ENCODE measurements at places on chromosomes 7 and 10.

DNA sequence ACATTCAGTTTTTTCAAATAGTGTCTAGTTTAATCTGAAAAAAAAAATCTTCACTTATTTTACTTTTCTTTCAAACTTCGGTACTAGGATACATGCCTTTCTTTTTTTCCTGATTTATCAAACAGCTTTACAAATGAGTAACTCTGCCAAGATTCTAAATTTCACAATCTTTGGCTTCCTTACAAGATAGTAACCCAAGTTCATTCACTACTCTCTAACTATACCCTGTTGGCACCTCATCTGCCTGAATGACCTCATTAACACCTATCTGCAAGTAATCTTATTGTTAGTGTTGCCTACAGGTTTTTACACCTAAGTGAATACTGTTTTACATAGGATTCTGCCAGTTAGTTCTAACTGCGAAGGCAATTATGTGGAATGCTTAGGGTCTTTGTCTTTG lies 159.8 kb downstream of the FOXP2 start:
- no peak overlapping the region for H3K27ac ChIP-seq
- H3K4me1 ChIP-seq: no peaks in the 10 kb centered on the region

- H3K27ac ChIP-seq: no peak overlapping the region
- no peaks in the 10 kb centered on the region for H3K27me3 ChIP-seq
- H3K4me1 ChIP-seq: no peaks in the 10 kb centered on the region
- no peaks in the 10 kb centered on the region for H3K36me3 ChIP-seq
- no peak for DNase-seq
- no peak overlapping the region for H3K4me3 ChIP-seq
Observed at GRCh38 chr7:98727146-98727709, 110.1 kb downstream of the NPTX2 start.

DNA sequence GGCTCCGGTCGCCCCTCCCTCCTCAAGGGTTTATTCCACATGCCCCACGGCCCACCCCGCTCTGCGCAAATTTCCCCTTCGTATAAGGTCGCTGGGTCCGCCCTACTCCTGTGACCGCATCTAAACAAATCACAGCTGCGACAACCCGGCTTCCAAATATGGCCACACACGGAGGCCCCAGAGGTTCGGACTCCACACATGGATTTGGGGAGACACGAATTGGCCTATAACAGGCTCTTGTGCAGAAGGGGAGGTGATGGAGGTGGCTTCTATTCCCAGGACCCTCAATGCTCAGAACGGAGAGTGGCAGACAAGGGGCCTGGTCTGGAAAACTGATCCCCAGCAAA lies 90.1 kb downstream of the FOXL3 start:
- H3K36me3 ChIP-seq: no peaks in the 10 kb centered on the region
- H3K27ac ChIP-seq: no peak overlapping the region
- H3K27me3 ChIP-seq: no peaks in the 10 kb centered on the region

DNA sequence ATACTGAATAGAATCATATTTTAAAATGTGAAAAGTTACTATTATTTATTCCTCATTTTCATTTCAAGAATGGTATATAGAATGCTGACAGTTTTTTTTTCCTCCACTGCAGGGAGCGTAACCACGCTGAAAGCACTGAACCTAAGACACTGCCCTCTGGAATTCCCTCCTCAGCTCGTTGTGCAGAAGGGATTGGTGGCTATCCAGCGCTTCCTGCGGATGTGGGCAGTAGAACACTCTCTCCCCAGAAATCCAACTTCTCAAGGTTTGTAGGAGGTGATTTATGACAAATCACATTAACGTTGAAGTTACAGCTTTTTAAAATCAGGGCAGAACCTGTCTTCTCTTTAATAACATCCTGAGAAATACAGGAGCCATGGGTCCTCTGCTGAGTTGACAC lies 12.4 kb downstream of the LRRC27 start:
- no peaks in the 10 kb centered on the region for H3K27me3 ChIP-seq
- DNase-seq: no peak
- no peak overlapping the region for H3K4me3 ChIP-seq
- no peaks in the 10 kb centered on the region for H3K36me3 ChIP-seq
- H3K4me1 ChIP-seq: no peaks in the 10 kb centered on the region

DNA sequence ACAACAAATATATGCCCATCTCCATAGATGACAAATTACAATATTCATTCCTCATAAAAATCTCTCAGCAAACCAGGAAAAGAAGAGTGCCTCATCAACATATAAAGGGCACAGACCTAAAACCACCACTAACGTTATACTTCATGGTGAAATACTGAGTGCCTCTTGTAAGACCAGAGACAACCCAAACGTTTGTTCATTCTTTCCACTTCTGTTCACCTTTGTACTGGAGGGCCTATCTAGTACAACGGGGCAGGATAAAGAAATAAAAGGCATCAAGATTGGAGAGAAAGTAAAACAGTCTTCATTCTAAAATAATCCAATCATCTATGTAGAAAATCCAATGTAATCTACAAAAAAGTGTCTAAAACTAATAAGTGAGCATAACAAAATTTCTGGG lies 79.1 kb downstream of the LARP4B start:
- H3K27me3 ChIP-seq: no peaks in the 10 kb centered on the region
- DNase-seq: no peak
- H3K4me1 ChIP-seq: peaks cover under 1% of the 10 kb centered on the region
- no peak overlapping the region for H3K4me3 ChIP-seq
- no peak overlapping the region for H3K27ac ChIP-seq

GRCh38 chr10:121260377-121260776 lies 337.9 kb downstream of the FGFR2 start:
- H3K4me1 ChIP-seq: no peaks in the 10 kb centered on the region
- no peaks in the 10 kb centered on the region for H3K36me3 ChIP-seq
- no peak overlapping the region for H3K27ac ChIP-seq
- DNase-seq: no peak

DNA sequence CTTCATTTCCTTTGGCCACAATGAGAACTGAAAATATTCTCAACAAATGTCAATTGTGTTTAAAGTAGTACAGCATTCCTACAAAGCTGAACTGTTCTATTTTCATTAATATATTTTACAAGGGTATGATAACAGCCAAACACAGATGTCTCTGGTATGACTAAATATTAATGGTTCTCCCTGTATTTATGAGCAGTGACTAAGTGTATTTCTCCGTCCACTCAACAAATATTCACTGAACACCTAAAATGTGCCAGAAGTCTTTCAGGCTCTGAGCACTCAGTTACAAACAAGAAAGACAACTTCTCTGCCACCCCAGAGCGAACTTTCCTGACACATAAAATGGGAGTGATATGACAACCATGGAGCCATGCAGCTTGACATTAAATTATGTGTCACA lies 135.6 kb downstream of the VPS41 start:
- no peak overlapping the region for H3K27ac ChIP-seq
- no peak overlapping the region for H3K4me3 ChIP-seq
- no peaks in the 10 kb centered on the region for H3K27me3 ChIP-seq
- DNase-seq: no peak

- DNase-seq: no peak
- H3K4me1 ChIP-seq: no peaks in the 10 kb centered on the region
- no peaks in the 10 kb centered on the region for H3K36me3 ChIP-seq
Observed at GRCh38 chr7:47552621-47553020, 29.3 kb downstream of the TNS3 start.

- no peak overlapping the region for H3K4me3 ChIP-seq
- peaks cover 55% of the 10 kb centered on the region for H3K4me1 ChIP-seq
- H3K27ac ChIP-seq: no peak overlapping the region
- no peaks in the 10 kb centered on the region for H3K27me3 ChIP-seq
Observed at GRCh38 chr7:4689668-4690067, 7.6 kb downstream of the FOXK1 start.

DNA sequence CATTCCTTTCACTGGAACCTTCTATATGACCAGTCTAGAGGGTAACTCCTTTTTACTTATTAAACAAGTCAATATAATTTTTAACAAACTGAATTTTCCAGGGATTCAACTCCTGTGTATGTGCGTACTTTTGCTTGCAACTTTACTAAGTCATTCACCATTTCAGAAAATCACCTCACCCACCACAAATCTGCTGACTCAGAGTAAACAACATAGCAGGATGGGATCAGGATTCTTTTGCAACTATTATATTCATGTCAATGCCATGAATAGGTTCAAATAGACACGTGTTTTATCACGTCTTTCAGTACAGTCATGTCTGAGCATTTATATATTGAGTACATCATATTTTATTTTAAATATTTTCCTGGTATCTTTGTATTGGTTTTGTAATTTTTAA lies 14.5 kb downstream of the CTTNBP2 start:
- no peak overlapping the region for H3K27ac ChIP-seq
- H3K4me1 ChIP-seq: no peaks in the 10 kb centered on the region
- no peaks in the 10 kb centered on the region for H3K27me3 ChIP-seq
- DNase-seq: no peak

GRCh38 chr10:84298057-84298456 lies 30.3 kb upstream of the CCSER2 start:
- no peak overlapping the region for H3K27ac ChIP-seq
- no peaks in the 10 kb centered on the region for H3K36me3 ChIP-seq
- no peaks in the 10 kb centered on the region for H3K4me1 ChIP-seq
- no peaks in the 10 kb centered on the region for H3K27me3 ChIP-seq
- no peak for DNase-seq

GRCh38 chr7:2015251-2015871 lies 217.4 kb downstream of the MAD1L1 start:
- H3K4me3 ChIP-seq: no peak overlapping the region
- no peak for DNase-seq
- H3K27me3 ChIP-seq: no peaks in the 10 kb centered on the region
- peaks cover 8% of the 10 kb centered on the region for H3K4me1 ChIP-seq
- H3K27ac ChIP-seq: no peak overlapping the region
- no peaks in the 10 kb centered on the region for H3K36me3 ChIP-seq

DNA sequence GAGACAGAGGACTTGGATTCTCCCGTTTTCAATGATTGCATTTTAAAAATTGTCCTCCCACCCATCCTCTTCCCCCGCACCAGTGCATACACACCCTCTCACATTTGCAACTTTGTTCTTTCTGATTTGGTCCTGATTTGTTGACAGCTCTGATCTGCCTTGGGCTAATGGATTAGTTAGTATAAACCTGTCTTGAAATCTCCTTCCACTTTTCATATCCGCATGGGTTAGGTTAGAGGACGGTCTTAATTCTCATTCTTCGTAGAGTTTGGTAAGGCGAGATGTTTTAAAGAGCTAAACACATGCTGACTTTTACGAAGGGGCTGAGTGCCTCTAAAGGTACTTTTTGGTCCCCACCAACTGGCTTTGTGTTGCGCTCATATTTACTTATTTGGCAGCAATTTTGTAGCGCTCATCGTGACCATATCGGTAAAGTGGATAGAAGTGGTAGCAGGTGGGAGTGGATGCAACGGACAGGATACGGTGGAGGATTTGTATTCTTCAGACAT lies 1.1 kb downstream of the AHR start:
- H3K4me3 ChIP-seq: peak overlapping the region; percentile 75
- no peaks in the 10 kb centered on the region for H3K27me3 ChIP-seq
- peak; percentile 11 for DNase-seq
- H3K36me3 ChIP-seq: no peaks in the 10 kb centered on the region
- peaks cover 32% of the 10 kb centered on the region for H3K4me1 ChIP-seq

- H3K4me1 ChIP-seq: no peaks in the 10 kb centered on the region
- no peak overlapping the region for H3K4me3 ChIP-seq
- H3K27ac ChIP-seq: no peak overlapping the region
- no peaks in the 10 kb centered on the region for H3K27me3 ChIP-seq
Observed at GRCh38 chr10:75050149-75050919, 61.1 kb upstream of the SAMD8 start.

DNA sequence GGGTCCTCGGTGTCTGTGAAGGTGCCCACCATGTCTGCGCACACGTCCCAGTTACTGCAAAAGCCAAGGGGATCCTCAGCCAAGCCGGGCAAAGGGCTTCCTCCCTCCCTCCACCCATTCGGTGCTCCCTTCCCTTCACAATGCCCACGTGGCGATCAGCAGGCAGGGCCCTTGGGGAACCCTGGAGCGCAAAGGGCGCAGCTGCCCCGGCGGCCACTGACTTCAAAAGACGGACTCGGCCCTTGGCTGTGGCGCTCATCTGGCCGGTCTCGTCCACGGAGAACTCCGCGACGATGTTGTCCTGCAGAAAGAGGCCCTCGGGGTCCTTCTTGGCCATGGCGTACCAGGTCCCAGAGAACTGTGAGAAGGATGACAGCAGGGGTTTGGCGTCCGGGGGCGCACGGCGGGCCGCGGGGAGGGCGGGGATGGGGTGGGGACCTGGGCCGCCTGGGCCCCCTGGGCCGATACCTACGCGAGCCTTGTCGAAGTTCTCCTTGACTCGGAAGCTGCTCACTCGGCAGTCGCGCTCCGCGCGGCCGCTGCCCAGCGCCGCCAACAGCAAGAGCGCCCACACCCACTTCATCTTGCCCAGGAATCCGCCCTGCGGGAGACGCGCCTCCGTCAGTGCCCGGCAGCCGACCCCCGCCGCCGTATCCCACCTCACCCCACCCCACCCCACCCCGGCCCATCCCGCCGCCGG lies 439 bp downstream of the RBP4 start:
- no peak overlapping the region for H3K27ac ChIP-seq
- no peaks in the 10 kb centered on the region for H3K36me3 ChIP-seq
- H3K27me3 ChIP-seq: peaks cover 7% of the 10 kb centered on the region
- H3K4me3 ChIP-seq: no peak overlapping the region
- DNase-seq: no peak
- H3K4me1 ChIP-seq: no peaks in the 10 kb centered on the region

- peak overlapping the region; percentile 59 for H3K27ac ChIP-seq
- H3K27me3 ChIP-seq: peaks cover 9% of the 10 kb centered on the region
- no peaks in the 10 kb centered on the region for H3K36me3 ChIP-seq
- no peaks in the 10 kb centered on the region for H3K4me1 ChIP-seq
- DNase-seq: no peak
Observed at GRCh38 chr10:117004227-117005025, 561 bp downstream of the SHTN1 start.

GRCh38 chr7:32533276-32534029 lies 38.2 kb downstream of the AVL9 start:
- H3K27ac ChIP-seq: no peak overlapping the region
- H3K4me1 ChIP-seq: no peaks in the 10 kb centered on the region

- H3K27me3 ChIP-seq: no peaks in the 10 kb centered on the region
- H3K27ac ChIP-seq: no peak overlapping the region
- no peaks in the 10 kb centered on the region for H3K36me3 ChIP-seq
- DNase-seq: no peak
- H3K4me3 ChIP-seq: no peak overlapping the region
- no peaks in the 10 kb centered on the region for H3K4me1 ChIP-seq
Observed at GRCh38 chr7:98733036-98733435, 116.0 kb downstream of the NPTX2 start.

DNA sequence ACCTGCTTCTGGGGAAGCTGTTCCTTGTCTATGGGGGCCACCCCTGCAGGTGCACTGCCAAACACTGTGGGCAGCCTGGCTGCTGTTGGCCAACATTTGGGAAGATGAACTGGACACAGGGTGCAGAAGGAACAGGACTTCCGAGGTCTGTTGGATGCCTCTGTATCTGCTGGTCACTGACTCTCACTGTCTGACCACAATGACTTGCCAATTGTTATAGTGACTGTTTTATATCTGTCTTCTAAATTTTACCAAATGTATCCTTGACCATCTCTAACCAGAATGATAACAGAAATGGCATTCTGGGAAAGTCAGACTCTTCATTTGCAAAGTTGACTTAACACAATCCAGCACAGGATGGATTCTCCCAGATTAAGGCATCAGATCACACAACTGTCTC lies 214.0 kb upstream of the PRSS58 start:
- H3K36me3 ChIP-seq: no peaks in the 10 kb centered on the region
- no peaks in the 10 kb centered on the region for H3K27me3 ChIP-seq
- peaks cover 43% of the 10 kb centered on the region for H3K4me1 ChIP-seq
- no peak overlapping the region for H3K4me3 ChIP-seq
- DNase-seq: no peak

Data from CD8-positive, alpha-beta memory T cell (primary cell).